ENCODE measurements at places on chromosomes 3 and 15. TPM values are rescaled to one million over a fixed set of nuclear protein-coding genes. Genes with fewer than 3 reads are reported as not detected.

DNA sequence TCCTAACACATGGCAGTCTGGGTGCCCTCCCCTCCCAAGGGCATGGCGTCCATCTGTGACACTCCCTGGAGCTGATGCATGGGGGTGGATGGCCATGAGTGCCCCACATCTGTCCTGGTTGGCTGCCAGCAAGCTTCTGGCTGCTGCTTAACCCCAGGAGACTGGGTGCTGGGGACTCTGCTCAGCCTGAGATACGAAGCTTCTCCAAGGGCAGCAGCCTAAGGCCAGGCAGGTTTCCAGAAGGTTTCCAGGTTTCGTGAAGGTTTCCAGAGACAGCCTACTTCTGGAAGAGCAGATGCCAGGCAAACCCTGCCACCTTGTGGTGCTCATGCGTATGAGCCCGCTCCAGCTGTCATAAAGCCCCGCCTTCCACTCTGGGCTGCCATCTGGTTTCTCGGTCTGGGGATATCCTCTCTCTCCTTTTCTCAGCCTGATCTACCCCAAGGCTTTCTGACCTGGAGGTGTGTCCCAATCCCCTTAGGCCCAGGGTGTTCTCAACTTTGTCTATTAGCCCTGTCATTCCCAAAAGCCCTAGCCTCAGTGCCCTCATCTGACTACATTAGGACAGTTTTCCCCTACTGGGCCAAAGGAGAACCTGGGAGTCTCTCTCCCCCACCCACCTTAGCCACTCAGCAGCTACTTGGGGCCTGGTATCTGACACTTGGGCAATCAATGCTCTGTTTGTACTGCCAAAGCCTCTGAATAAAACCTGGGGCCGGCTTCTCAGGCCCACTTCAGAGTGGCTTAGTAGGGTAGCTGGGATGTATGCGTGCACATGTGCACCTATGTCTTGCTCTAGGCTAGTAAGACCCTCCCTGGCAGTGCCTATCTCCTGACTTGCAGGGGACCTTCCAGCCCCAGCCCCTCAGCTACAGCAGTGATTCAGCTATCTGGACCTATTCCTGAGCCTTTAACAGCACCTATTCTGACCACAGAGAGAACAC is 12.0 kb downstream of the MRPL46 start:
- no peak for DNase-seq

DNA sequence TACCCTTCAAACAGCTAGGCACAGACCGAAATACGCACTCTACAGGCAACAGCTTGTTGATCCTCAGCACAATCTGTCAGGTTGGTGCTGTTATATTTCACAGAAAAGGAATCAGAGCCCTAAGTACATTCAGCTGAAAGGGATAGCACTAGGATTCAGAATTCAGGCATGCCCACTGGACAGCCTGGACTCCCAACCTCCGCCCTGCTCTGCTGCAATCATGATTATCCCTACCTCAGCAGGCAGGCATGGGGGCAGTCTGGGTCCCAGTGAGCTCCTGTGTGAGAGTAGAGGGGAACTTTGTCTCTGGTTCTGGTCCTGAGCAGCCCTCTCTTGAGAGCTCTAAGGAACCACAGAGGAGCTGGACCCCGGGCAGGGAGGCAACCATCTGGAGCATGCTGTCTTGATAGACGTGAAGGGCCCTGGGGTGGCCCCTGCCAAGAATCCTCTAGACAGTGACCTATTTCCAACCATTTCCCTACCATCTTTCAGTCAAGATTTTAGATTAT is 23.4 kb upstream of the NOX5 start:
- DNase-seq, result no peak

DNA sequence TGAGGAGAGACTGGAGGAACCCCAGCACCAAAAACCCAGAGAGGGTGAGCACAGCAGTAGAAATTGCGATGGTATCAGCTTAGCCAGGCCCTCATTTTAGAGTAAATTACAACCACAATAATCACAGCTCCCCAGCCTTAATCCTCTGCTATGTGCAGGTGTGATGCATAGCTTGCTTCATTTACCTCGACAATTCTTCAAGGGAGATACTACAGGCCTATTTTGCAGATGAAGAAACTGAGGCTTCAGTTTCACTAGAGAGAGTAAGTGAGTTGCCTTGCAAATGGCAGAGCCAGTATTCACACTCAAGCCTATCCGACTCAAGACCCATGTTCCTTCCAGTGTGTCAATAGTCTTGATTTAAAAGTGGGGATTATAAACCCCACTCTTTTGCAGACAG is 33.4 kb downstream of the LSM3 start:
- DNase-seq, result no peak

The SATB1 gene
- total RNA-seq, result 41.6 TPM

DNA sequence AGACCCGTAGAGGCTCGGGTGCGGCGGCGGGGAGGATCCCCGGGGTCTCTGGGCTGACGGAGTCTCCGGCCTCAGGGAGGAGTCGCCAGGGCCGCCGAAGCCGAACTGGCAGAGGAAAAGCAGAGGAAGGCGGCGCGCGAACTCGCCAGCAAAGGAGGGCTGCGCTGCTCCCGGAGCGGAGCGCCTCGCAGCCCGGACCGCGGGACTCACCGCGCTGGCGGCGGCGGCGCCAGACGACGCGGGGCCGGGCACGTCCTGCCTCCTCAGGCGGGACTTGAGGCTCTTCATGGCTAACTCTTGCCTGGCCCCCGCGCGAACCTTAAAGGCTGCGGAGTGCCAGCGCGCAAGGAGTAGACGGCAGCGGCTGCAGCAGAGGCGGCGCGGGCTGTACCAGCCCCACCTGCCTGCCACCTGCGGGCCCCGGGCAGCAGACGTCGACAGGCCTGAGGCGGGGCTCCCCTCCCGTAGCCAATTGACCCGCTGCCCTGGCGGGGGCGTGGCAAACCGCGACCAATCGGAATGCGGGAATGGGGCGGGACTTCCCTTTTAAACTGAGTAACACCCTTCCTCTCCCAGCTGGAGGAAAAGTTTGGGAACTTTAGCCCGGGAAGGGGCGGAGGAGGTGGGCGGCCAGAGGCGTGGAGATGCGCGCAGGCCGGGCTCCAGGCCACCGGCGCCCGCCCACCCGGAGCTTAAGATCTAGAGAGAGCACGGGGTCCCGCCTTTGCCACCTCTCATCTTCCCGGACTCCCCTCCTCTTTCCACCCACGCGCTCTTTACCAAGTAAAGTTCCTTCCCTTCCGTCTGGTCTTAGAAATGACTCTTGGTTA is at the start of gene UACA:
TSS of gene UACA (minus strand) at position 439 of the 830 bp plus-strand sequence. CDS start at position 288, 151 bp downstream.
- peak; percentile 95 for DNase-seq

The GOLGA6L10 gene
- total RNA-seq, result 0.14 TPM

GRCh38 chr3:40848421-40848820 is 323.7 kb downstream of the ZNF621 start:
- no peak for DNase-seq

- DNase-seq, result no peak
Observed at GRCh38 chr15:90192961-90193786, 8.0 kb upstream of the SEMA4B start.

The ATP8B4 gene
- 6.1 TPM for total RNA-seq

The SPTBN5 gene
- total RNA-seq, result 3.5 TPM

- DNase-seq, result no peak
Observed at GRCh38 chr3:15391007-15391406, 36.3 kb downstream of the METTL6 start.

All from Right ventricle myocardium inferior (tissue), 1 donor.